ENCODE measurements at places on chromosomes 7 and 10.

GRCh38 chr7:150784120-150784736 is 15.9 kb downstream of the TMEM176B start:
- no peak for DNase-seq

DNA sequence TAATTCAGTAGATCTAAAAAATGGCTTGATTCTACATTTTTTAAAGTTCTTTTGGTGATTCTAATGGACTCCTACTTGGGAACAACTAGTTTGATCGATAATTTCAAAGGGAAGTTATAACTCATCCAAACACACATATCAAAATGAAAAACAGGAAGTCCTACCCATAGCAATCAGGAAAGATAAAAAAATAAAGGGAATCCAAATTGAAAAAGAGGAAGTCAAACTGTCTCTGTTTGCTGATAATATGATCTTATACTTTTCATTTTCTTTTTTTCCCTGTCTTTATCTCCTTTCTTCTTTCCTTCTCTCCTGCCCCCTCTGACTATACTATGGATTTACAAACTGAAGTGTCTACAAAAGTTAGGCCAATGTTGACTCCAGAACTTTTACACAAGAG is 118.8 kb downstream of the IQUB start:
- DNase-seq = no peak

GRCh38 chr10:28570598-28570997 is 37.7 kb downstream of the WAC start:
- DNase-seq = no peak

DNA sequence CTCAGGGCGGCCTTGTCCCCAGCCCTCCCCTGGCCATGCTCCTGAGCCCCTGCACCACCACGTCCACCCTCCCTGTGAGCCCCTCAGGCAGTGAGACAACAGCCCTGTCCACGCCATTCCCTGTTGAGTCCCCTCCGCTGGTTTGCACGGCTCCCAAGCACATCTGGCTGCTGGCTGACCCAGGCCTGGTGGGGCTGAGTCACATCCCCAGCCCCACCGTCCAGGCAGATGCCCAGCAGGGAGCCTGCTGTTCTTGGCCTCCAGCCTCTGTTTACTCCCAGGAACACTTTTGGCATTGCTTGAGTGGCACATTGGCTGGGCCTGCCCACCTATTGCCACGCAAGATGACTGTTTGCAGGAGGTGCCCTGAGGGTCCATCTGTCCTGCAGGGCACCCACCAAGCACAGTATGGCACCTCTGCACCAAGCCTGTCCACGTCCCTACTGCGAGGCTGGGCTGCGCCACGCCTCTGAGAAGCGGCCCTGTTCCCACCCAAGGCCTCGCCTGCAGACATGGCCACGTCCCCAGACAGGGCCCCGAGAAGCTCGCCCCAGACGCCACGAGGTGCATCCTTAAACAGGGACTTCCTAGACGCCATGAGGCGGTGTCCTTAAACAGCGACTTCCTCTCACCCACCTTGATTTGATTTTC is 48.4 kb upstream of the INPP5A start:
- no peak for DNase-seq

- no peak for DNase-seq
These were observed 22.7 kb downstream of the EBF3 start for GRCh38 chr10:129941199-129942018.

DNA sequence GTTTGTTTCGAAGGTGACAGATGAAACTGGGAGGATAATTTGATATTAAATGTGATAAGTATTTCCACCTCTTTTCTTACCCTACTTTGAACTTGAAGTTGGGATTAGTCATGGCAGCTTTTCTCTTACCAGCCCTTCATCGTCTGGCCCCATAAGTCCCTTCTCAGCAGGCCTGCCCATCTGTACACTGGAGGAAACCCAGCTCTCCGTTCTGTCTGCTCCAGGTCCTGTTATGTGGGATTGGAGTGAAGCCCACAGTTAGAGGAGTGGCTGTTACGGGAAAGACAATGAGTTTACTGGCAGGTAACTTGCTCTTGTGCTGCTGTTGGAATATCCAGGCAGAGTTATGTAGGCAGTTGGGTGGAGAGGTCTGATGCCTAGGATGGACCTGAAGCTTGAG is 127.3 kb downstream of the CAMK1D start:
- no peak for DNase-seq

DNA sequence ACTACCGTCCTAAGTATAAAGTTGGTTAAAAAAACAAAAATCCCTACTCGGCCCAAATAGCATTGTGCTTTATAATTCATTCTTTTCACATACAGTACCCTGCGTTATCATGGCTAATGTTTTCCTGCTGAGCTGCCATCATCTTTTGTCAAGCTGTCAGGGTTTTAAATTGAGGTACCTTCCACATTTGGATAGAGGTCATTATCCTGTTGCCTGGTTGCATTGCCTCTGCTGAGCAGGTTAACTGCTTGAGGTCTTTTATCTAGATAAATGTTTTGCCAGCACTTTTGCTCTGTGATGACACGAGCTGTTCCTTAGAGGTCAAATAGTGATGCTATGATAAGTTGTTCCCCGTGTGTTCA is 94.4 kb upstream of the FZD1 start:
- no peak for DNase-seq

DNA sequence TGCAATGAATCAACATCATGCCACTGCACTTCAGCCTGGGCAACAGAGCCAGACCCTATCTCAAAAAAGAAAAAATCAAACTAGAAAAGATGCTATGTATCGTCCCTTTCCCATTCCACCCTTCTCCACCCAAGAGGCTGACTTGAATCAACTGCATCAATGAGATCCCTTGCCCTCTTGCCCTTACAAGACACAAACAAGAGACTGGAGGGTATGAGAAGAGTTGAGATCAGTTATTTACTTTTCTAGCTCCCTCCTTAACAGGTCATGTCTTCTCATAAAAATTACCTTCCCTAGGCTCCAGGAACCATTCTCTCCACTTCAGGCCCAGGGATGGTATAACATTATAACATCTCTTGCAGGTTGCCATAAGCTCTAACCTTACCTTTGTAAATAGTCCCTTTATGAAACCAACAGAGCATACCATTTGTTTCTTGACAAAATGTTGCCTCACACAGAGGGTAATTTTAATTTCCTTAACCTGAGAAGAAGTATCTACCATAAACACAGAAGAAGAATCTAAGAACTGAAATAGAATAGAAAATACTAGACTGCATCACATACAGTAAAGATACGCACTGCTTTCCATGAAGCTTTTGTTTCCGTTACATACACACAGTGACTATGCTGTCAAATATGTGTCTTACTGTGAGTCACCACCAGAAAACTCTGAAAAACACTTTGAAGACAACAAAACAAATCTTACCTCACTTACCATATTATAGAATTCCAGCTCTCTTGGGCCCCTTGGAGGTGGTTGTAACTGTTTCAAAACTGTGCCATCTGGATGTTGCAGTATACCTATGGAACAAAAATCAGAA is 30.5 kb downstream of the IPMK start:
- no peak for DNase-seq

- DNase-seq = no peak
These were observed 4.7 kb upstream of the FRMPD2 start for GRCh38 chr10:48279081-48279751.

DNA sequence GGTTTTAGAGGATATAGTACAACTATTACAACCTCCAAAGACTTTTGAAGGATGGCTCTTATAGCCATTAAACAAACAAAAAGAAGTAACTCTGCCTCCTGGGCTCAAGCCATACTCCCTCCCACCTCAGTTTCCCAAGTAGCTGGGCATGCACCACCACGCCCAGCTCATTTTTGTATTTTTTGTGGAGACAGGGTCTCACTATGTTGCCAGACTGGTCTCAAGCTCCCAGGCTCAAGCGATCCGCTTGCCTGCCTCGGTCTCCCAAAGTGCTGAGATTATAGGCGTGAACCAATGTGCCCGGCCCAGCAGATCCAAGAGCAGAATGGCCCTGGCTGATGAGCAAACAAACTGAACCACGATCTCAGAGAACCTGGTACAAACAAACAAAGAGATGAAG is 16.0 kb downstream of the NANOS1 start:
- DNase-seq = no peak
